ENCODE measurements at places on chromosomes 2 and 18.

- no peak for DNase-seq
Measured at GRCh38 chr18:54529444-54529843, 61.6 kb upstream of the DYNAP start.

DNA sequence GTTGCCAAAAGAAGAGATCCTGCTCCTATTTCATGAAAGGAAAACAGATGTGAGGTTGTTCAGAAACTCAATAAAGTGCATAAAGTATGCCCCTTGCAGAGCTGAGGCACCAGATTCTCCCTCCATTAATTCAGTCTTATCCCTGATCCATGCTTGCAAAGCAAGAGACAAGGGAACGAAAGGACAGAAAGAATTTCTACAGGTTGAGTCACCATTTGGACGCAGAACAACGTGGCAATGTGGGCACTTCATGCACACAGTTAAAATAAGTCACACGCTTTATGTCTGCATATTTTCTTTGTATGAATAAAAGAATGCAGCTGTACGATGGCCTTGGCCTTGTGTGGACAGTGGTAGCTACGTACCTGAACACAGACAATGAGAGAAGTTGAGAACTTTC, 321.7 kb upstream of the REV1 start:
- DNase-seq, result no peak

GRCh38 chr2:176419591-176420071, 150.4 kb downstream of the MTX2 start:
- DNase-seq, result no peak

DNA sequence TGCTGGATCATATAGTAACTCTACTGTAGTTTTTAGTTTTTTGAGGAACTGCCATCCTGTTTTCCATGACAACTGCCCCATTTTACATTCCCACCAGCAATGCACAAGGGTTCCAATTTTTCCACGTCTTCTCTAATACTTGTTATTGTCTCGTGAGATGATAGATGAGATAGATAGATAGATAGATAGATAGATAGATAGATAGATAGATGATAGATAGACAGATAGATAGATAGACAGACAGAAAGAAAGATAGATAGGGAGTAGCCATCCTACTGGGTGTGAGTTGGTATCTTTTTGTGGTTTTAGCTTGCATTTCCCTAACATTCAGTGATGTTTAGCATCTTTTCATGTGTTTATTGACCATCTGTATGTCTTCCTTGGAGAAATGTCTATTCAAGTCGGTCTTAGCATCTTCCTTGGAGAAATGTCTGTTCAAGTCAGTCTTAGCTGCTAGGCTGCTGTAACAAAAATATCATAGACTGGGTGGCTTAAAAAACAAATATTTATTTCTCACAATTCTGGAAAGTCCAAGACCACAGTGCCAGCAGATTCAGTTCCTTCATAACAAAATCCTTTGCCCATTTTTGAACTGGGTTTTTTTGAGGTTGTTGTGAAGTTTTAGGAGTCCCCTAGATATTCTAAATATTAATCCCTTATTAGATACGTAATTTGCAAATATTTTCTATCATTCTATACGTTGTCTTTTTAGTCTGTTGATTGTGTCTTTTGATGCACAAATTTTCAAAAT, 98.5 kb downstream of the BIN1 start:
- DNase-seq, result no peak

DNA sequence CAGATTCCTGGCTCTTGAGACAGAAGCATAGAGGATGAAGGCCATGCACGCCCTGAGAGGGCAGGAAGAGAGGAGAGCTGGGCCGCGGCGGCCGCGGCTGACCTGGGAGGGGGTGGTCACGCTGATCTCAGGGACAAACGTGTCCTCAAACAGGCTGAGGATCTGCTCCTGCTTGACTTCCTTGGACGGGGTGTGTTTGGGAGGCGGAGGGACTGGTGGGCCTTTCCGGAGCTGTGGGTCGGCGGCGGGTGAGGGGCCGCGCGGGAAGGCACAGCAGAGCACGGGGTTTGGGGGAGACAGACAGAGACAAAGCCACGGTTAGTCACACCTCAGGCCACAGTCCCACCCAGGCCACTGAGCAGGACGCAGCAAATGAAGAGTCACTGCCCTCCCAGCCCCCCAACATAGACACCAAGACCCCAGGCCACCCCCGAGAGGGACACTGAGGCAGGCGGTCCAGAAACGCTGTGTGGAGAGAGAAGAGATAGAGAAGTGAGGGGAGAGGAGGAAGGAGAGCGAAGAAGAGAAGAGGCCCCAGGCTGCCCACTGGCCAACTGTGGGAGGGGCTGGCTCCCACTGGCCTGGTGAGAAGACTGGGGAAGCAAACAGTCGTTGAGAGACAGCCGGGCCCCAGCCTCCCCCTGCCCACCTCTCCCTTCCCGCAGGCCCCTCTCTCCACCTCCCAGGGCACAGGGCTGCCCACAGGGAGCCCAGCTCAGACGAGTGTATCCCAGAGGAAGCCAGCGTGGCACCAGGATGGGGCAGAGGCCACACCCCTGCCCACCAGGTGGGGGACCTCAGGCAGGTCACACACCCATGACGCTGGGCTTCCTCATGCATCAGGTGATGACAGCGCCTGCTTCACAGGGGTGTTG, 49.3 kb downstream of the BIN1 start:
- DNase-seq, result no peak

DNA sequence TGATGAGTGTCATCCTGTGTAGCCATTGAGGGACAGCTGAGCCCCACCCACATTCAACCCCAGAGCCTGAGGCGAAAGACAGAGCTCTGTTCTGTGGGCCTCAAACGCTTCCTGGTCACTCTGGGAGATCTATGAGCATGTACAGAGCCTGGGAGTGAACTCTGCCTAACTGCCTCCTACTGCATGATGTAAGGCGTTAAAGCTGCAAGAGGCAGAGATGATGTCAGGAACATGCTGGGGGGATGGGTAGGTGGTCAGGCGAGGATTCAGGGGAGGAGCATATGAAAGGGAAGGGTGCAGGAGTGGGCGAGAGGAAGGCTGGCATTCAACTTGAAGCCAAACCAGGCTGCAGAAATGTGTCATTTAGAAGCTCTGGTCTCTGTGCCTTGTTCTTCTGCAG, 181.0 kb downstream of the TFCP2L1 start:
- no peak for DNase-seq
